ENCODE measurements at places on chromosomes 16 and 17.
A peak's percentile ranks its signal among the peaks of the same experiment; 100 is the strongest.

DNA sequence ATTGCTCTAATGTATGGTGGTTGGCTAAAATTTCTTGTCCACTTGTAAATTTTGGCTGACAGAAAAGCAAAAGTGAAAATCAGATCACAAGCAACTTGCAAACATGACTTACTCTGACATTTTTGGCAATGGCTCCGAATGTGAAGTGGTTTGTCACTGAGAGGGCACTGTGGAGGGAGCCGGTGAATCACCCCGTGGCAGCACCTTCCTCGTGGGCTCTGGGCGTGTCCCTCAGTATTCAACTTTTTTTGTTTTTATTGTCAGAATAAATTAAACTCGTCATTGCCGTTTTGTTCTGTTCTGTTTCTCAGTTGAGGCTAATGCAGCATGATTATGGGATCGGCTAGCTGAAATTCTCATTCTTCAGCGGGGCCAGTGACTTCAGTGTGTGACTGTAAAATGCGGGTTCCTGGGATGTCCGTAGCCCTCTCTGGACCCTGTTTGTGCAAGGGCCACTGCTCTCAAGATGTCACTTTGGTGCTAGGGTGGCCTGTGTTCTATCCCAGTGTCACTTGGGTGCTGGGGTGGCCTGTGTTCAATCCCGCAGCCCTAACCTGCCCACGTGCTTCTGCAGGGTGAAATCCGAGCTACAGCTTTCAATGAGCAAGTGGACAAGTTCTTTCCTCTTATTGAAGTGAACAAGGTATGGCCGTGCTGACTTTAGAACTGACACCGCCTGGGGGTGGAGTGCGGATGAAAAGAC lies 48.8 kb downstream of the RPA1 start:
- peak; percentile 11 for DNase-seq

GRCh38 chr17:50100480-50100883 lies 5.3 kb downstream of the PDK2 start:
- no peak for DNase-seq

DNA sequence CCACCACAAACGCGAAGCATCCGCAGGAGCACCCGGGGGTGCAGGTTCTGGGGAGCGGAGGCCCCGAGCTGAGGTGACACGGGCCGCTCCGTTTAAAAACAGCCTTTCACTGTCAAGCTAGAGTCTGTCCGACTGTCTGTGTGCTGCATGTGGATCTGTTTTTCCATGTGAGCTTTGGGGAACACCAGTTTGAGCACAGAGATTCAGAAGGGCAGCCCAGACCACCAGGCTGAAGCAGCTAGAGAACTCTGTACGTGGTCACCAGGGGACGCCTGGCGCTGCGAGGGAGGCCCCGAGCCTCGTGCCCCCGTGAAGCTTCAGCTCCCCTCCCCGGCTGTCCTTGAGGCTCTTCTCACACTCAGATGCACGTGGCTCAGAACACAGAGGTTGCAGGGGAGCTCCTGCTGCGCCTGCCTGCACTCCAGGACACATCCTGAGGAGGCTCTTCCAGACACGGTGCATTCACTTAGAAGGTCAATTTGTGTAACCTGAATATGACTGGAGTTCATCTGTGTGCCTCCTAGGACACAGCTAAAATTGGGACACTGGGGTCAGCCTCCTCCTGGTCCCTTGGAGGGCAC lies 15.7 kb upstream of the FOXK2 start:
- no peak for DNase-seq

- DNase-seq: no peak
These were observed 39.8 kb upstream of the TMC5 start for GRCh38 chr16:19377864-19378263.

DNA sequence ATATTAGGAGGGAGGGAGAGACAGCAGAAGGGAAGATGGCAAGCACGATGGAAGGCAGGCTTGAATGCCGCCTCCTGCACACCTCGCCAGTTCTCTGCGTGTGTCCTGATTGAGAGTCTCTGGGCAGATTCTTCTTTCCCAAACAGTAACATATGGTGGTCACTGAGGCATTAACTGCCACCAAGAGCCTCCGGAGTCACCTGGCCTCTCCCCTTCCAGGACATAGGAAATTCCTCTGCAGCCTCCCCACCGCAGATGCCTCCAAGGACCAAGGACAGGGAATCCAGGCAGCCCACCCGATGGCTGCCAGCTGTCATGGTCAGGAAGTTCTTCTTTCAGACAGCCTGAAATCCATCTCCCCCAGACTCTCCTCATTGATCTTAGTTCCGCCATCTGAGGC lies 149.3 kb downstream of the ENGASE start:
- no peak for DNase-seq

- no peak for DNase-seq
These were observed 21.0 kb upstream of the PITPNA start for GRCh38 chr17:1583556-1583955.

DNA sequence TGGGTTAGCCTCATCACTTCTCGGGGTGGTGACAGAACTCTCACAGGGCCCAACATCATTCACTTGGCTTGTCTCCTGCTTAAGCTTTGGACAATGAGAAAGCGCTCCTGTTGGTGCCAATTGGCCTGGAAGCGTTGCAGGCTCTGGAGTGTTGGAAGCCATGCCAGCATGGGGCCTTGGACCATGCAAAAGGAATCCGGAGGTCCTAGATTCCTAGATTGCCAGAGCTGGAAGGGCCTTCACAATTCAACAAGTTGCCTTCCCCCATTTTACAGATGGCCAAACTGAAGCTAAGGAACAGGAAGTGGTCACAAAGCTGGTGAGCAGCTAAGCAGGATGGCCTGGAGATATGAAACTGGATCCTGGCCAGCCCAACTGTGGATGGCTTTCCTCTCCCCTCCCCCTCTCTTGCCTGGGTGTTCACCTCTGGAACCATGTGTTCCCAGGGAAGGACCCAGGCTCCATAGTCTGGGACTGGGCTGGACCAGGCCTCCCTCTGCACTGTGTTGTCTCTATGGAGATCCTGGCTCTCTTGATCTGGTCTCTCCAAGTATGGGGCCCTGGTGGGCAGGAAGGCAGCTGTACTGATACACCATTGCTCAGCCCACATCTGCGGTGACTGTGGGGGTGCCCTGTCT lies 6.0 kb upstream of the IGFBP4 start:
- no peak for DNase-seq

DNA sequence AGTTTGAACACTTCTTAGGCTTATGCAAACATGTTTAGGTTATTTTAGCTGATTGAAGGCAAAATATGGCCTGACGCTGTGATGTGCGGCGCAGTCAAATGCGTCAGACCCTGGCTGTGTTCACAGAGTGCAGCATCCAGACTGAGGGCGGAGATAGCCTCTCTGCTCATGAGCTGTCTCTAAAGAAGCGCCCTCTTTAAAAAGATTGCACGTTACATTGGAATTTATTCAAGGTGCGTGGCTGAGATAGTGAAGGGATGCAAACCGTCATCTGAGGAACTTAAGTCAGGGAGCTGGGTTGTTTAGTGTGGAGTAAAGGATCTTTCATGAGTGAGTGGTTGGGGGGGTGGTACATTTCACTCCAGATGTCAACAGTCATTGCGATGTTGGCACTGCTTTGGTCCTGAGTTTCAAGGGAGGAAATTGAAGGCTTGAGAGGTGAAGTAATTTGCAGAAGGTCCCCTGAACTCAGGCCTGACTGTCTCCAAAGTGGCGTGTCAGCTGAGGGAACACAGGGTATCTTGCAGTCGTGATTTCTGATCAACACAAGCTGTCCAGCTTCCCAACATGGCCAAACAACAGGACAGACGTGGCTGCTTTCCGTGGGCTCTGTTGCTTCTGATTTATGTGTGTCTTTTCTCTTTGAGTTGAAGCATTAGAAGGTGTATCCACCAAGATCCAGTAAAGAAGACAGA lies 33.4 kb downstream of the RPTOR start:
- DNase-seq: no peak

- DNase-seq: no peak
These were observed 45.8 kb upstream of the ARHGAP17 start for GRCh38 chr16:25060920-25061319.

DNA sequence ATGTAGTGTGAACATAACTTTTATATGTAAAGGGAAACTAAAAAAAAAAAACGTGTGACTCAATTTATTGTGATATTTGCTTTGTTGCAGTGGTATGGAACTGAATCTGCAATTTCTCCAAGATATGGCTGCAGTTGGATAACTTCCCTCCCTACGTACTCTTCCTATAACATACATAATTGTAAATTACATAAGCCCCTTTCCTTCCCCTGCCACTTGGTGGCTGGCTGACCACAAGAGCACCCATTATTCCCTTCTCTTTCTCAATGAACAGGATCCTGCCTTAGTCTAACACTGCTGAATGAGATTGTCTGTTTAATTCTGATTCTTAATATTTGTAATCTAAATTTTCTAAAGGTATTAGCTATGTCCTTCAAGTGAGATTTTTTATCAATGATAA lies 27.8 kb downstream of the CCL4 start:
- no peak for DNase-seq

- peak; percentile 90 for DNase-seq
These were observed 29.6 kb upstream of the PHOSPHO1 start for GRCh38 chr17:49260011-49260816.

GRCh38 chr16:75225092-75225491 lies 6.3 kb downstream of the CTRB1 start:
- no peak for DNase-seq

GRCh38 chr16:89915303-89916232 lies 3.1 kb upstream of the MC1R start:
- DNase-seq: no peak

DNA sequence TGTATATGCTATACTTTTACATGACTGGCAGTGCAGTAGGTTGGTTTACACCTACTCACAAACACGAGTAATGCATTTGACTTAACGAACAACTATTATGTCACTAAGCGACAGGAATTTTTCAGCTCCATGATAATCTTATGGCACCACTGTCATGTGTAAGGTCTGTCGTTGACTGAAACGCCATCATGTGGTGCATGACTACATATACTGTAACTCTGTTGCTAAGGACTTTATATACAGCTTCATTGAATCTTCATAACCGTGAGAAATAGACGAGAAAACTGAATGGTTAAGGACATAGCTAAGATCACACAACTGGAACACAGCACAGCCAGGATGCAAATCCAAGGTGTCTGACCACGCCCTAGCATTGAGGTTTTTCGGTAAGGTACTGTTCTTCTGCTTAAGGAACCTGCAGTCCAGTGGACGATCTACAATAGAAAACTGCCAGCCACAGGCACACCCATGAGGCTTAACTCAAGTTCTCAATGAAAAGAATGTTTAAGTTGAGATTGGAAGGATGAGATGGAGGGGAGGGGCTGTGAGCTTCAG lies 3.3 kb downstream of the CFAP20 start:
- DNase-seq: peak; percentile 17

- DNase-seq: no peak
These were observed 17.5 kb downstream of the GUCY2D start for GRCh38 chr17:8019665-8020650.

DNA sequence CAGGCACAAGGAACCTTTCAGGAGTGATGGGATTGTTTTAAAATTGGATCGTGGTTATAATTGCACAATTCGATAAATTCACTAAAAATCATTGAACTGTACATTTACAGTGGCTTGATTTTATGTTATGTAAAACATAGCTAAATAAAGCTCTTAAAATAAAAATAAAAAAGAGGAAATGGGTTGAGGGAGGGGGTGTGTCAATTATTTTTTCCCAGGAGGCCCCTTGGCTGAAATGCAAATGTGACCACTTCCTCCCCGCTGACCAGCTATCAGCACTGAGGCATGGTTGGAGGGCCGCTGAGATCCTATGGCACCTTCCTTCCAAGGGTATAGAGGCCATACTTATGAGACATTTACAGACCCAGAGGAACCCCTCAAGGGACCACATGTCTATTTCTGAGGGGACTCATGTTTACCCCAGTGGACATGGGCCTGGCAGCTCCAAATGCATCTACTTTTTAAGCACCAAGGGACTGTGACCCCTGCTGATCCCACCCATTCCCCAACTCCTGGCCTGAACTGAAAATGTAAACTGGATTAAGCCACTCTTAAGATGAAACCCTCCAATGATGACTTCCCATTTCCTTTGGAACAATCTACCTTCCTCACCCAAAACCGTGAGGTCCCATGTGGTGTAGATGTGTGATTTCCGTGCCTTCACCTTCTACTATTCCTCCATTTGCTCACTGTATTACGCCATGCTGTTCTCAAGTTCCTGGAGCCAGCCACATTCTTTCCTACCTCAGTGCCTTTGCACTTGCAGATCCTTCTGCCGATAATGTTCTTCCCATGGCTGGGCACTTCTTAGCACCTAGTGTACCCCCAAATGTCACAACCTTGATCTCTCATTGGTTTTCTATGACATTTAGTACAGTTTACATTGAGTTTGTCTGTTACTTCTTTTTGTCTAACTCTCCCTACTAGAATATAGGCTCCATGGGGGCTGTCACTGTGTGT lies 2.8 kb upstream of the IL21R start:
- no peak for DNase-seq

DNA sequence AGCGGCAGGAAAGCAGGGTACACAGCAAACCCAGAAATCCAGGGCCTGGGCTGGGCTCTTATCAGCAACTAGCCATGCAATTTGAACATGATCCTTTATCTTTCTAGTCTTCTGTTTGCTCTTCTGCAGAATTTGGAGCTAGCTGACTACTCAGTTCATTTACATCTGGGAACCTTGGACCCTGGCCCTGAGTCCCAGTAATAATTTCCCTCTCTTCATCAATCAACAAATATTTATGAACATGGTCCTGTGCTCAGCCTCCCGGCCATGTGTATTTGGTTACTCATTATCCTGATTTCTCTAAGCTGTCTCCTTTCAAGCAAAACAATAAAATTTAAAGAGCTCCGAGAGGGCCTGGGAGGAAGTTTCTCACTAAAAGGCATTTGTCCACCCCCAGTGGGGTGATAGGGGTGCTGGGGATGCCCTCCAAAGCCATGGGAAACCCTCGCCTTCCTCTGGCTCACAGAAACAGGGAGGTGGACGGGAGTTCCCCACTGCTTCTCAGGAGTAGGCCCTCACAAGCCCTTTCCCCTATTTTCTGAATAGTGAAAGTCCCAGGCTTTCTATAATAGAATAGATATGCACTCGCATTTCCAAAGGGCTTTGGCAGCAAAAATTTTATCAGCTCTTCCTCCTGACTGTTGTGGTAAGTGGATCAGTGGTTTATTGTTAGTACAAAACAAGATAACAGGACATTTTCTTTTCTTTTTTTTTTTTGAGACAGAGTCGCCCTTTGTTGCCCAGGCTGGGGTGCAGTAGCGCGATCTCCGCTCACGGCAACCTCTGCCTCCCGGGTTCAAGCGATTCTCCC lies 6.9 kb upstream of the WDR59 start:
- no peak for DNase-seq

DNA sequence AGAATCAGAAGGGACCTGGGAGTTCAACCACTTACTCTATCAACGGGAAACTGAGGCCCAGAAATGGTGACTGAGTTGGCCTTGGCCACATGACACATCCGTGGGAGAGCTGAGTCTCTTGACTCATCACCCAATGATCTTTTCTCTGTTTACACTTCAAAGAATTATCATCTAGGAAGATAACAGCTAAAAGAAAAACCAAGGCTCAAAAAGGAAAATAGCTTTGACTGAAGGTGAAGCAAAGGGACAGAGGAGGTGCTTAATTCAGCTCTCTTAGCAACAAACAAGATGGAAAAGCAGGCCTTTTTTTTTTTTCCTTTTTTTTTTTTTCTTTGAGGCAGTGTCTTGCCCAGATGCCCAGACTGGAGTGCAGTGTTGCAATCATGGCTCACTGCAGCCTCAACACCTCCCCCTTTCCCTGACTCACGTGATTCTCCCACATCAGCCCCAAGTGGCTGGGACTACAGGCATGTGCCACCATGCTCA lies 16.7 kb downstream of the ERCC4 start:
- peak; percentile 75 for DNase-seq

GRCh38 chr16:84513123-84513522 lies 8.7 kb upstream of the MEAK7 start:
- peak; percentile 78 for DNase-seq

Measured in AG10803 (cell line).